DMS153 (cell line): ENCODE measurements at places on chromosomes 5 and 9.

DNA sequence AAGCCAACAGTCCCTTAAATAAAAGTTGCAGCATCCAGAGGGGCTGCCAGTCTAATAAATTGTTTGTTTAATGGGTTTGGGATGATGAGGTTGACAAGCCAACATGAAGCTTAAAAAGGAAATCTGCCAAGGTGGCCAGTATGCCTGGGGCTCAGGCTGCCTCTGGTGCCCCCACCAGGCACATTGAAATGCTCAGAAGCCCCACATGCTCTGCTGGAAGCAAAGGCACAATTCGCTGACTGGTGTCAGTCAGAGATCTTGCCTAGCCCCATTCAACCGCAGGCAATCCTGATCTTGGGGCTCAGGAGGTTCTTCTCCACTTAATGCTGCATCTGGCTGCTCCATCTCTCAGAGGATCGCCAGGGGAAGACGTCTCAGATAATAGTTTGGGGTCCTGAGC lies 44.2 kb upstream of the TCERG1 start:
- DNase-seq: no peak

DNA sequence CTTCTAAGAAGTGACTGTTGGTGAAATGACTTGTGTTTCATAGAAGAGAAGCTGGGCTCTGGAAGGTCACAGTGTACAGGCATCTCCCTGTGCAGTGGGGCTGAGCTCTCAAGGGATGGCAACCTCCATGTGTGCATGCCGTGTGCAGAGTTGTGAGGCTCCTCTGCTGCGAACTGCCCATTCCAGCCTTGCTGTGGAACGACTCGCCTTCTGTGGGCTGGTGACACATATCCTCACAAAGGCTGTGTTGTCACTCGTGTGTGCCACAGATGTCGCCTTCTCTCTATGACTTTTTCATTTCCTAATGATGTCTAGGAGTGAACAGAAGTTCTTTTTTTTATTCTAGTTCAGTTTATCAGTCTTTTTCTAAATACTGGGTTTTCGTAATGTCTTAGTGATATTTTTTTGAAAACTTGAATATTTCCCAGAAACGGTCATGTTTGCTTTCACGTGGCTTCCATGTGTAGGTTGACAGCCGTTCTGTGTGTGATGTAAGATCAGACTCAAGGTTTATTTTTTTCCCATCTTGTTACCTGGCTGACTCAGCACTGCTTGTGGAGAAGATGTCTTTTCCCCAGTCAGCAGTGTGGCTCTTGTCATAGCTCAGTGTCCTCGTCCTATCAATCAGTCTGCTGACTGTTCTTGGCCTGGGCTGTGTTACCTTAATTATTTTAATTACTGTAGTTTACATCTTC lies 57.3 kb upstream of the CACNA1B start:
- DNase-seq: no peak

- no peak for DNase-seq
Observed at GRCh38 chr5:68316469-68316868, 100.9 kb downstream of the PIK3R1 start.

DNA sequence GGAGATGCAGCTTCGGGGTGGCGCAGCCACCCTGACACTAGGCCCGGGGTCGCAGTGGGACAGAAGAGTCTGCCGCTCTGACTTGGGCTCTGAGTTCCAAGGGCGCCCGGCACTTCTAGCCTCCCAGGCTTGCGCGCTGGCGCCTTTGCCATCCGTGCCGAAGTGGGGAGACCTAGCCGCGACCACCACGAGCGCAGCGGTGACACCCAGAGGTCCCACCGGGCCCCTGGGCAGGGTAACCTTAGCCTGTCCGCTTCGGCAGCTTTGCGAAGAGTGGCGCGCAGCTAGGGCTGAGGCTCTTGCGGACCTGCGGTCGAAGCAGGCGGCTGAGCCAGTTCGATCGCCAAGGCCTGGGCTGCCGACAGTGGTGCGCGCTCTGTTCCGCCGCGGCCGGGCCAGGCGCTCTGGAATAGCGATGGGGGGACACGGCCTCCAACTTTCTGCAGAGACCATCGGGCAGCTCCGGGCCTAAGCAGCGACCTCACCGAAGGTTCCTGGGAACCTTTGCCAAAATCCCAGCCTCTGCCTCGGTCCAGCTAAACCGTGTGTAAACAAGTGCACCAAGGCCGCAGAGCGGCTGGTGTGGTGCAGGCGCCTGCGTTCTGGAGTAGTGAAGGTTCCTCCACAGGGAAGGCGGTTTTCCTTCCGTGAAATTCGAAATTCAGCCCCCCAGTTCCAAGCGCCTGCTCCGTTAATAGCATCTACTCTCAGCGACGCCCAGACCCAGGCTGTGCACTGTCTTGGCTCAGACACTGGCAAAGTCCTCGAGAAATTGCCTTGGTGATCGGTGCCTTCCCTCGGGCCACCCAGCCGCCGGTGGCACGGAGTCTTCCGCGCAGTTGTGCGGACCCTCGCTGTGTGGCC lies 7.4 kb downstream of the TLX3 start:
- DNase-seq: no peak

GRCh38 chr9:2022560-2022959 lies 7.4 kb downstream of the SMARCA2 start:
- no peak for DNase-seq

DNA sequence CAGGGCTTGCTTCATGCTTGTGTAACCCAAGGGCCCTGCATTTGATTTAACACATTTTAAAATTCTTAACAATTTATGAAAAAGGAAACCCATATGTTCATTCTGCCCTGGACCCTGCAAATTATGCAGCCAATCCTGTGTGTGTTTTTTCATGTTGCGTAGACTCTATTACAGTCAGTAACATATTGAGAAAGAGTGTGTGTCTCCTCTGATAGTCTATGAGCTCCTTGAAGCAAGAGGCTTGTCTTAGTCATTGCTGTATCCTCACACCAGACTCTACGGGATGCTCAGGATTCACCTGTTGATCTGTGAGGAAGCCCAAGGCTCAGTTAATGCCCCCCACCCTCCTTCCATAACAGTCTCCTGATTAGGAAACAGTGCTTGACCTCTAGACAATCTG lies 177.3 kb upstream of the DMAC1 start:
- DNase-seq: no peak

- peak; percentile 66 for DNase-seq
Observed at GRCh38 chr5:65102976-65103711, 334.4 kb downstream of the CWC27 start.

GRCh38 chr5:39207345-39208045 lies 11.9 kb downstream of the FYB1 start:
- no peak for DNase-seq

DNA sequence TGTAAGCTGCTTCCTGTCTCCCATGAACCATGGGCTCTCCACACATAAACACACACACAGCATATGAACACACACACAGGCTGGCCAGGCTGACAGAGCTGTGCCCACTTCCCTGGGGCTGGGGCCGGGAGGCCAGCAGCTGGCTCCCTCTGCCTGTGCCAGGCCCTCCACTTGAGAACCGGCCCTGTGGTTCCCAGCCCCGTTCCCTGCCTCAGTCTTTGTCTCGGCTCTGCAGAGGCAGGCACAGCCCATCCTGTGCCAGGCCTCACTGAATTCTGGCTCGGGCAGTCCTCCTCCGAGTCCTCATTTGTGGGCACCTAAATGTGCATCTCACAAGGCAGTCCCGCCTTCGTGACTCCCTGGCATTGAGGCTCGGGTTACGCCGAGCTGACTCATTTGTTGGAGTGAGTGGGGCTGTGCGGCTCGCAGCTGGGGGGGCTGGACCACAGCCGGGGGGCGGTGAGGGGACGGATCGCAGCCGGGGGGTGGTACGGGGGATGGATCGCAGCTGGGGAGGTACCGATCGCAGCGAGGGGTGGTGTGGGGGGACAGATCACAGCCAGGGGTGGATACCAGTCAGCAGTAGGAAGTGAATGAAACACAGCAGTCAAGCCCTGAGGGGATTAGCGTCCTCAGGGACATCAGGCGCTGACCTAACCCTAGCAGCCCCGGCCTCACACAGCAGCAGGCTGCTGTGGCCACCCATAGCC lies 72.3 kb downstream of the PSMB7 start:
- peak; percentile 63 for DNase-seq

- DNase-seq: no peak
Observed at GRCh38 chr5:6480133-6481051, 31.7 kb downstream of the UBE2QL1 start.

DNA sequence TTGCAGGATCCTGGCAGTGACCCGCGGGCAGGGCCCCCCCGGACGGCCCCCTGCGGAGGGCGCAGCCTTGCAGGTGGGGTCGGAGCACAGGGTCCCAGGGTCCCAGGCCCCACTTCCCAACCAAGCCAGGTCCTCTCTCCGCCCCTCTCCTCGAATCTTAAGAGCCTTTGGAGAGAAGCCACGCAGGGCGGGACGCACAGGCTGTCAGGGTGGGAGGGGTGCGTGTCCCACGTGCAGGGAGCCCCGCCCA lies 18.4 kb upstream of the EGFL7 start:
- peak; percentile 29 for DNase-seq

GRCh38 chr9:21605489-21605931 lies 123.4 kb upstream of the IFNE start:
- DNase-seq: no peak

DNA sequence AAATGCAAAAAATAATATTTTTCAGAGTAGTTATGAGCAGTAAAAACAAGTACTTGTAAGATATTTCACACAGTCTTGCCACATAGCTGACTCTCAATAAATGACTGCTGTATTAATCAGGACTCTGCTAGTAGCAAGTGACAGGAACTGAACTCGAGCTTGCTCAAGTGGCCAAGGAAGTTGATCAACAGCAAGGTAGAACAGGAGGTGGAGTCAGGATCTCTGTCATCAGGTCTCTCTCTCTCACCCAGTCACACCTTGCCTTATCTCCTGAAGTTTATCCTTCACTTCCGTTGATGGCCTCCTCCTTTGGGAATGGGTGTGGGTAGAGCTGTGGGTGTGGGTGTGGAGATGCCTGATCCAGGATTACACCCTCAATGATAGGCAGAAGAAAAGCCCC lies 107.0 kb downstream of the GPBP1 start:
- no peak for DNase-seq

- no peak for DNase-seq
Observed at GRCh38 chr5:147669169-147669869, 113.2 kb downstream of the JAKMIP2 start.

GRCh38 chr9:38350529-38350928 lies 42.0 kb upstream of the ALDH1B1 start:
- no peak for DNase-seq

GRCh38 chr9:2012347-2012746 lies 2.8 kb upstream of the SMARCA2 start:
- no peak for DNase-seq

DNA sequence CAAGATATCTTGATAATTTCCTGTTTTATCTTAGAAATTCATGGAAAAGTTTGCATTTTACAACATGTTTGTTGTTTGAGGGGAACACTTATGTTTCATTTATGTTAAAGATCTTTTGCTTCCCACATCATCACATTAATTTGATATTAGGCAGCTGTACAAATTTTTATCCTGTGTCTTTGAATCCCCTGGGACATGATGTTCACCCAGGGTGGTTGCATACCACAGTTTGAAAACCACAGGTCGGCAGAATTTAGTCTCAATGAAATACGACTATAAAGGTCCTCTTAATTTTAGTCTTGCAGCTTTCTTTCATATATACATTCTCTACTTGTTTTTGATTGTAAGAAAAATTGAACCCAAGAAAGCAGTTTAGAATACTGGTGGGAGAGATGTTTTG lies 3.7 kb downstream of the NAA35 start:
- no peak for DNase-seq

DNA sequence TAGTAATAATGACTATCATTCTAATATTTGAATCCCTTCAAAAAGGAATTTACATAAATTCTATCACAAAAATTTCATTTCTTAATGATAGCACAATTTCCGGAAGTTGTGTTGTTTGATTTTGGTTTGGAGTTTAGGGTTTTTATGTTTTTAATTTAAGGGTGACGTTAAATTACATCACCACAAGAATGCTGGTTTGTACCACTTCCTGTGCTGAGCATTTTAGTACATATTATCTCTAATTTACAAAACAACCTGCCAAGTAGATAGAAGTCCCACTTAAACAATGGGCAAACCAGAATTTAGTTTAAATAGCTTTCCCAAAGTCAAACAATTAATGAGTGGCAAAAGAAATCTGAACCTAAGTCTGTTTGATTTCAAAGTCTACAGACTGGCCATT lies 63.4 kb downstream of the DENND1A start:
- DNase-seq: no peak

DNA sequence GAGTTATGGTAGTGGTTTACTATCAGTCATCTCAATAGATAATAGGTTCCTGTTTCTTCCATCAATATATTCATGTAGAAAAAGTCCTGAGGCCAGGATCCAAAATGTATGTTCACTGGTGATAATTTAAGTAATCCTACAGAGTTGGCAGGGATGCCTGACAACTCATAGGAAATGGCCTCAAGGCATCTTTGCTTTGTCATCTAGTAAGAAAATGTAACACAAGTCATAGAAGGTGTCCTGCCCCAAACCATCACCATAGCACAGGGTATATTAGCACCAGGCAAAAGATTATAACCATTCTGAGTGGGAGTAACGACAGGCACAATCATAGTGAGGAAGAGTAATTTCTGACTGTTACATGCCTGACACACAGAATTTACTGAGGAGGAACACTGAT lies 257.0 kb downstream of the TMEM167A start:
- no peak for DNase-seq

GRCh38 chr5:3116366-3116765 lies 364.9 kb upstream of the IRX2 start:
- DNase-seq: no peak

- DNase-seq: no peak
Observed at GRCh38 chr9:114606597-114607207, 4.4 kb upstream of the TMEM268 start.

DNA sequence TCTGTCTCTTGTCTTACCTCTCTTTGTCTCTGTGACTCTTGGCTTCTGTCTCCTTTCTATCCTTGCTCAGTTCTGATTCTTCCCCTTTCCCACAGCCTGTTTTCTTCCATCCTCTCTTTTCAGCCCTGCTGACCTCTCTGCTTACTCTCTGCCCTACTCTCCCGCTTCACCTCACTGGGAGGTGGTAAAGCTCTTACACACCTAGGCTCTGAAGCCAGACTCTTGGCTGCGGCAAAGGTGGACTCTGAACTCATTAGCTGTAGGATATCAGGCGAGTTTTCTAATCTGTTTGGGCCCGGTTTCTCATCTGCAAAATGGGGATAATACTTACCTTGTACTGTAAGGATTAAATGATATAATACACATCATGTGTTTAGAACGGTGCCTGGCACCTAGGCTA lies 11.1 kb downstream of the PCDH1 start:
- no peak for DNase-seq

GRCh38 chr5:119218830-119219782 lies 136.7 kb upstream of the TNFAIP8 start:
- no peak for DNase-seq

GRCh38 chr5:126715765-126716164 lies 61.2 kb upstream of the LMNB1 start:
- DNase-seq: no peak

- no peak for DNase-seq
Observed at GRCh38 chr9:8649807-8650206, 850.2 kb upstream of the DMAC1 start.

DNA sequence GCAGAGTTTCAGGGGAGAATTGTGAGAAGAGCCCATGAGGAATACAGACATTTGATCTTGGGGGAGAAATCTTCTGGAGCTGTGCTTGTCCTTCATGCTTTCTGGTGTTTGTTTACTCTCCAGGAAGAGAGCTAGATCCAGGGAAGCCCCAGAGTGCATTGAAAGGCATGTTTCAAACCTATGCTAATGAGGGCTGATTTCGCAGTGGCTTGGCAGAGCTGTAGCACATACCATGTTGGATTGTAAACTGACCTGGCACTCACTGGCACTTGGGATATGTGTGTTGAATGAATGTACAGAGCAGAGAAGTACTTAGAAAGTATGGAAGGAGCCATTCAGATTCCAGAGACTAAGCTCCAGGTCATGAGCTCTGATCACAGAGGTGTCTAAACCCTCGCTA lies 30.9 kb downstream of the TNFSF8 start:
- peak; percentile 37 for DNase-seq
